ENCODE measurements at places on chromosomes 3 and 15.

DNA sequence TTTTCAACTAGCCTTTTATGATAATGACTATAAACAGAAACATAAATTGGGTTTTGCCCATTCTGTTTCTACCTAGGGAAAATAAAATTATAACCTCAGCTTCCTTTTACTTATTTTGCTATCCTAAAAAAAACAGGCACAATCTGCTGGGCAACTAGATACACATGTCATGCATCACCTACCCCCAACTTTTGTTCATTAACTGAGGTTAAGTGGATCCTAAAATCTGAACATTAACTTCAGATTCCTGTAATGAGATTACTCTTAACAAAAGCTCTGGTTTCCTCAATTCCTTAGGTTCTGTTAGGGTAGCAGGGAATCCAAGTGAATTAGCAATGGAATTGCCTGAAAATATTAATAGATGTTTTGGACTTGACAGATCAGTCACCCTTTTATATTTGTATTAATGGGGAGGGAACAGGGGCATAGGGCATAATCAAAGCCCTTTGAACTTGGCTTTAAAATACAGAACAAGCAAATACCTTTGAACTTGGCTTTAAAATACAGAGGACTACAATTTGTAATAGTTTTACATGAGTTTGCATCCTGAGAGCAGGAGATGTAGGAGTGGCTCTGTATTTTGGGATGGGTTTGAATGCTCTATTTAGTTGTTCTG lies 106.6 kb downstream of the FEZF2 start:
- no peak for DNase-seq

GRCh38 chr3:55724821-55725220 lies 237.7 kb upstream of the WNT5A start:
- DNase-seq = no peak

GRCh38 chr3:126056088-126056487 lies 27.8 kb downstream of the SLC41A3 start:
- DNase-seq = no peak

DNA sequence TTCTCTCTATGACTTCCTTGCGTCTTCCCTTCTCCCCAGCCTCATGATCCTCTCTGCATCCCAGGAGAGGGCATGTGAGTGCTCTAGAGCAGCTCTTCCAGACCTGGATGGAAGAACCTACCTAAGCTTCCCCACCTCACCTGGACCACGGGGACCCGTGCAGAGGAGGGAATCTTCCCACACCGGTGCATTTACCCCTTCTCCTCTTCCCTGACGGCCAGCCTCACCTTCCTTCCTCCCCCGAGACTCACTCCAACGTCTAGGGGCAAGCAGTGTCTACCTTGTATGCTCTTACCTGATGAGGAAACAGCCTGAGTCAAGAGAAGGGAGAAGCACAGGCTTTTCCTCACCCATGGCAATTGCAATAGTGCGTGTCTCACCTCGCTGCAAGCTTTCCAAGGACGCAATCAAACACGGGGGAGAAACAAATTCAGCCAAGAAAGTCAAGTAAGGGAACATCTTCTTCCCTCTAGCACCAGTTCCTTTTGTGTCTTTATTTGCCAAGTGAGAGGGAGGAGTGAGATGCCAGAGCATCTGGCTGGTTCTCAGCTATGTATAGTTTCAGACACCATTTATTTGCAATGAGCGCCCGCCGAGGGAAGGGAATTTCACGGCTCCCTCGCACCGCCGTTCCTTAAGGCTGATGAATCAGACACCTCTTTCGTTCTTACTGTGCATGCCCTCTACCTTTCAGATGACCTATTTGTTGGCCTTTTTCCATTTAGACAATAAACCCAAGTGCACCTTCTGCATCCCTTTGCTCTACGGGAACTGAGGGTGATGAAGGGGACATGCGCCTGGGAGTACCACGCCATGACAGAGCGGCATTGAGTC lies 1.8 kb upstream of the CCR9 start:
- DNase-seq = no peak

DNA sequence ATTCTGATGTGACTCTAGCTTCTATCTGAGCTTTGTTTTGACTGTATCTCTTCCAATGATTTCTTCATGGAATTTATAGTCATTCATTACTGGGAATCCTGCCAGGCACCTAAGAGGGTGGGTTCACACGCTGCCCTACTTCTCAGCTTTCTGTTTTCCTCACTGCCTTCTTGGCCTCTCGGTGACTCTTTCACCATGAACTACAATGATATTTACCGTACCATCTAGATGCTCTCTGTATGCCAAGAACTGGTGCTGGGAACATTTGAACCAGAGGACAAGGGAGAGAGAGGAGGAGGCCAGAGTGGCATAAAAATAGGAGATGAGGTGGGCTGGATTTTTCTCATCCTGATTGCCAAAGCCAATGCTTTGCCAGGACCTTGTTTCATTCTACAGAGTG lies 280.0 kb upstream of the P2RY1 start:
- no peak for DNase-seq

DNA sequence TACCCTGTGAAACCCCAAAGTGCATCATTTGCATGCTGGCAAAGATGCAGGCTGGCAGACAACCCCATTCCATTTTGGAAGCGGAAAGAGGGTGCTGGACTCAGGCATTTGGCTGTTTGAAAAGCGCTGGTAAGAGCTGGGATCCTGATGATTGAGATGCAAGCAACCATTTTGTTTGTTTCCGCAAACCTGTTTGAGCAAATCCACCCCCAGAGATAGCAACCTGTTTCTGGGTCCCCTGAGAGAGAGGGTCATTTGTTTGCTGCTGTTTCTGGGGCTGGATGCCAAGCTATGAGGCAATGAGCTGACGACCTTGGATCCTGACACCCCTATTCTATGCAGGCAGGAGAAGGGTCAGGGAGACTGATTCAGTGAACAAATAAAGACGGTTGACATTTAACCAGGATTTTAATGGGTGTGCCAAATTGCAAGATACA lies 9.8 kb downstream of the SLC6A1 start:
- peak; percentile 2 for DNase-seq
